ENCODE measurements at places on chromosomes 6 and 20. TPM values are rescaled to one million over a fixed set of nuclear protein-coding genes. Genes with fewer than 3 reads are reported as not detected.

Gene PDE10A
- total RNA-seq, result 1.7 TPM

DNA sequence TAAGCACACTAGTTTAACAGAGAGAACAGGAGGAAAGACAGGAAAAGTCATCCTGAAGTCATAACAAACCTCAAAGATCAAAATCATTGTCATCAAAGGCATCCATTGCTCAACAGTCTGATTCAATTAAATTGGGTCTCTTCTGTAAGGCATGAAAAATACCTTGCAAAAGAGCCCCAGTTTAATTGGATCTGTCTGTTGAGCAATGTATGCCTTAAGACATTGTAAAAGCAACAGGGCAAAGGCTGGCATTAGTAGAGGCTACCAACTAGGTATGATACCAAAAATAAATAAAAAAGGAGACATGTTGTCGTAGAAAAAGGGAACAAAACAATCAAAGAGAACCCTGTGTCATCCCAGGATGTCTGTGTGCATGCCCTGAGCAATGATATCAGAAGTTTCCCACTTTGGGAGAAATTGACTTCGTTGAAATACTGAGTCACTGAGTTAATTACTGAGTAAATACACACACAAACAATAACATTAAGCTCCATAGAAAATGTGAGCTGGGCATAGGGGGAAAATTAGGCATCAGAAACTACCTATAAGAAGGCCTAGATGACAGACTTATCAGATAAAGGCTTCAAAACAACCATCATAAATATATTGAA lies 1013.8 kb upstream of the CITED2 start:
- no peak for DNase-seq

DNA sequence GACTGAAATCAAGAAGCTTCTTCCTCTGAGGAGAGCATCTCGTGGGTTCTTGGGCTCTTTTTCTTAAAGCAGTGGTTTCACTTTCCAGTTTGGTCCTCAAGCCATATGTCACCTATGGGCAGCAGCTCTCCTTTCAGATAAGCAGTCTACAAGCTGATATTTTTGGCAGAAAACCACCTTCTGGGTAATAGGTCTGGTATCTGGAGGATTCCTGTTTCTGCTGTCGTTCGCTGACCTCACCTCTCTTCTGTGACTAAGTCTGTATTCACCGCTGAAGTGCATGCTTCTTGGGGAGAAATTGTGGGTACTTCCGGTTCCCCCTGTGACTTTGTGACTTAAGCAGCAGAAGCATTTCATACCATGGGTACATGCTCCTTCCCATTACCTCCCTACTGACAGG lies 193.6 kb downstream of the EDN1 start:
- DNase-seq, result no peak

DNA sequence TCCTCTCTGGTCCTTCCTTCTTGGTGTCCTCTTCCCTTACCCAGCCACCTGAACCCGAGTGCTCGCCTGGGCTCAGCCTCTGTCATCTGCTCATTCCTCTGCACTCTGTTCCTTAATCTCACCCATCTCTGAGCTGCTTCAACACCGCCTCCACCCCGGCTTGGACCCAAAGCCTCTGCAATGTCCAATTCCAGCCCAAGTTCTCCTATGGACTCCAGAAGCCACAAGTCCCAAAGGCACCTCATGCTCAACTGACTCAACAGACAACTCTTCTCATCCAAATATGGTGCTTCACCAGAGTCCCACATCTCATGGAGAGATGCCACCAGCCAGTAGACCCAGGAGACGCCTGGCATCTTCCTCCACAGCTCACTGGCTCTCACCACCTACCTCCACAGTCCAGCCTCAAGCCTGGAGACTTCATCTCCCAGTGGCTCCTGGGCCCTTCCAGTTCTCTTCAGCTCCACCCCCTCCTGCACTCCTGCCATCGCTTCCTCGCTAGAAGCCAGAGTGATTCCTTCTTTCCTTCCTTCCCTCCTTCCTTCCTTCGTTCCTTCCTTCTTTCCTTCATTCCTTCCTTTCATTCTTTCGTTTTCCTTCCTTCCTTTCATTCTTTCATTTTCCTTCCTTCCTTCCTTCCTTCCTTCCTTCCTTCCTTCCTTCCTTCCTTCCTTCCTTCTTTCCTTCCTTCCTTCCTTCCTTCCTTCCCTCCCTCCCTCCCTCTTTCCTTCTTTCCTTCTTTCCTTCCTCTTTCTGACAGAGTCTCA lies 40.9 kb upstream of the NNAT start:
- no peak for DNase-seq

- no peak for DNase-seq
Observed at GRCh38 chr6:167975458-167975857, 22.0 kb upstream of the KIF25 start.

GRCh38 chr6:75893776-75894152 lies 144.7 kb downstream of the MYO6 start:
- no peak for DNase-seq

Gene TP53TG5
- total RNA-seq, result 1.4 TPM

DNA sequence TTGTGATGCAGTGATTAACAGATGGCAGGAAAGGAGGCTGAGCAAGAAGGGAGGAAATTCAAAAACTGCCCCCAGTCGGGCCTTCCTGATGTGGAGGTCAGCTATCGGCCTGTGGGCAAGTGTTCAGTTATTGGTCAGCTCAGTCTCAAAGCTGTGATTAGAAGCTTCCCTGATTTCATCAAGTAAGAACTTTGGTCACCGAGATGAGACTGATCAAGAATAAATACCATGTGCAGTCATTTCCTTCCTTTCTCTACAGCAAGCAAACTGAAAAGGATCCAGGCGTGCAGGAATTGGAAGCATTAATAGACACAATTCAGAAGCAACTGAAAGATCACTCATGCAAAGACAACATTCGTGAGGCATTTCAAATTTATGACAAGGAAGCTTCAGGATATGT lies 69.7 kb downstream of the EFHC1 start:
- no peak for DNase-seq

Gene PAK5
- 0.13 TPM for total RNA-seq

DNA sequence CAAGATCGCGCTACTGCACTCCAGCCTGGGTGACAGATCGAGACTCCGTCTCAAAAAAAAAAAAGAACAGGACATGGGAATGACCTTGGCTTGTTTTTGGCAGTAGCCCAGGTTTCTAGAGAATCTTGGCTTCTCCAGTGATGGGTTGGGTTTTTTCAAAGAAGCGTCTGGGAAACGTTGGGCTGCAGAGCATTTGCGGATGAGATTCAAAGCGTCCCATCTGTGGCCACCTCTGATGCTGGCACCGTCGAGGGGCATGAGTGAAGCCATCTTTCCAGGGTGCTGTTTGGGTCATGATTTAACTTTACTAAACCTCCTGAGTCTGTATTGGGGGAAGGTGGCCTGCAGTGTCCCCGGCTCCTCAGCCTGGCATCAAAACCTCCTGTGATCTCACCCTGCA lies 43.2 kb upstream of the SRF start:
- DNase-seq, result no peak

DNA sequence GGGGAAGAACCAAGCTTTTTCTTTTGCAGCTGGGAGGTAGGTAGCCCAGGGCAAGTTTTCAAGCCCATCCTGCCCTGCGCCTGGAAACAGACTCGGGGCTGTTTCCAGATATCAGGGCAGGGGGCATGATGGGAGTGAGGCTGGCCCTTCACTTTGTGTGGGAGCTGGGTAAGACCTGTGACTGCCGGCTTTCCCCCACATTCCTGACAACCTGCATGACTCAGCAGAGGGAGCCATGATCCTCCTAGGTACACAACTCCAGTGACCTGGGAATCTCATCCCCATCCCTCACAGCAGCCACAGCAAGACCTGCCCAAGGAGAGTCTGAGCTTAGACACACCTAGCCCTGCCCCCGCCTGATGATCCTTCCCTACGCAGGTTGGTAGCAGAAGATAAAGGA lies 280.8 kb downstream of the SOX4 start:
- no peak for DNase-seq

DNA sequence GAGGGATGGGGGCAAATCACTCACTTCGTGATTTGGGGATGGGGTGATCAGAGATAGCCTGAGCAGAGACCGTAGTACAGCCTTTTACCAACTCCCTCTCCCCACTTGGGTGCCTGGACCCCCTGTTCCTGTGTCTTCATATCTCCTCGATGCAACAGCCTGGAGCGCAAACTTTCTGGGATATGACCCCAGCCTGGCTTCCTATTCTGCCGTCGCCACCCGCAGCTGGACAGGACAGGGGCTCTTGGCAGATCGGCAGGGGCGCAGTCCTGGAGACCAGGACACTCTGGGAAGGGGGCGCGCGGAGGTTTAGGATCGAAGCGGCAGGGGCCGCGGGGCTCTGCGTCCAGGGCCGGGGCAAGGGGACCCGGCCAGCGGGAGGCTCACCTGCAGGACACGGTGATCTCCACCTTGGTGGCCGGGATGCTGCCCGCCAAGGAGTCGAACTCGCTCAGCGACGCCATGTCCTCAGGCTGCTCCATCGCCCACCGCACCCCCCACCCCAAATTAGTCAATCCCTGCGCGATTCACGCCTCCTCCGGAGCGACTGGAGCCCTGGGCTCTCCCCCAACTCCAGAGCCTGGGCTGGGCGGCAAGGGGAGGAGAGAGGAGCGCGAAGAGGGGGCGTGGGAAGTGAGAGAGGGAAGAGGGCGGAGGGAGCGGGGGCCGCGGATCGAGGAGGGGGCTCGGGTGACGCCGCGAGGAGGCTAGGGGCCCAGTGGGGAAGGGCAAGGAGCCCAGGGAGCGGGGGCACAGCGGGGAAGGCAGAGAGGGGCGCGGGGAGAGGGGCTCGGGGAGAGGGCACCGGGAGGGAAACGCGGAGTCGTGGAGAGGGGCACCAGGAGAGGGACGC lies at the start of gene CPNE5:
TSS of gene CPNE5 (minus strand) at position 549 of the 853 bp plus-strand sequence. CDS start at position 482, 67 bp downstream.
- no peak for DNase-seq

Gene SMOC2
- 11.4 TPM for total RNA-seq

Measured in mucosa of descending colon (tissue), 3 donors.